Hematopoietic multipotent progenitor cell treated with erythropoietin and hydrocortisone succinate and interleukin-3 and kit ligand, for 6 days (in vitro differentiated cells): ENCODE measurements at places on chromosomes 1 and 21.

- no peak for DNase-seq
Measured at GRCh38 chr1:205512059-205513045, 7.9 kb downstream of the CDK18 start.

DNA sequence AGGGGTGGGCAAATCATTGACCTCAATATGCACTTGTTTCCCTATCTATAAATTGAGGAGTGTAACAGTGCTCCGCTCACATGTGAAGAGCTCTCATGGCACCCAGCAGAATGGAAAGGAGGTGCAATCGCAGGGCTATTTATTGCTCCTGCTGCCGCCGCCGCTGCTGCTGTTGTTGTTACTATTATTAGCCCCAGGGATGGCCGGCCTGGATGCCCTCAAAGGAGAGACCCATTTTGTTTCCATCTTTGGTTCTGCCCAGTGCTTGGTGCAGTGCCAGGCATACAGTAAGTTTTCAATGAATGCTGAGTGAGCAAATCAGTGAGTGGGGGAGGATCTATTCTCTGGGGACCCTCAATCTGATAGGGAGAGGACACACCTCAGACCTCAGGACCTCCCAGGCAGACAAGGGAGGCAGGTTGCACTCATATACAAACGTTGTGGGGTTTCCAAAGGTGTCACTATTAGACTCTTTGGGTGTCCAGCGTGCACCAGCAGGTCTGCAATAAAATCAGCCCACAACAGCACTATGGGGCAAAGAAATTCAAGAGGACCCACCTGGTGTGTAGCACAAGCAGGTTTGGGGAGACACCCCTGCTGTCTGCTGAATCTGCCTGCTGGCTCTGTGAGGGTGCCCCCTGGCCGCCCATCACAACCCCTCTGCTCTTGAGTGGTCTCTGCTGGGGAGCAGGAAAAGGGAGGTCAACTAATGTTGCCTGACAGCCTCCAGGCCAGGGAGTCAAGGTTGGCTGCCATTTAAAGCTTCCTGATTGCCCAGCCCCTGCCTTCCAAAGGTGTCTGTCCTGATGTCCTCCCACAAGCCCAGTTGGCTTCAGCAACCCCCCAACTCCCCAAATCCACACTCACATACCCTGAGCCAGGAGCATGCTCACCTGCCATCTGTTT is 136.3 kb downstream of the ACTL8 start:
- DNase-seq = no peak

DNA sequence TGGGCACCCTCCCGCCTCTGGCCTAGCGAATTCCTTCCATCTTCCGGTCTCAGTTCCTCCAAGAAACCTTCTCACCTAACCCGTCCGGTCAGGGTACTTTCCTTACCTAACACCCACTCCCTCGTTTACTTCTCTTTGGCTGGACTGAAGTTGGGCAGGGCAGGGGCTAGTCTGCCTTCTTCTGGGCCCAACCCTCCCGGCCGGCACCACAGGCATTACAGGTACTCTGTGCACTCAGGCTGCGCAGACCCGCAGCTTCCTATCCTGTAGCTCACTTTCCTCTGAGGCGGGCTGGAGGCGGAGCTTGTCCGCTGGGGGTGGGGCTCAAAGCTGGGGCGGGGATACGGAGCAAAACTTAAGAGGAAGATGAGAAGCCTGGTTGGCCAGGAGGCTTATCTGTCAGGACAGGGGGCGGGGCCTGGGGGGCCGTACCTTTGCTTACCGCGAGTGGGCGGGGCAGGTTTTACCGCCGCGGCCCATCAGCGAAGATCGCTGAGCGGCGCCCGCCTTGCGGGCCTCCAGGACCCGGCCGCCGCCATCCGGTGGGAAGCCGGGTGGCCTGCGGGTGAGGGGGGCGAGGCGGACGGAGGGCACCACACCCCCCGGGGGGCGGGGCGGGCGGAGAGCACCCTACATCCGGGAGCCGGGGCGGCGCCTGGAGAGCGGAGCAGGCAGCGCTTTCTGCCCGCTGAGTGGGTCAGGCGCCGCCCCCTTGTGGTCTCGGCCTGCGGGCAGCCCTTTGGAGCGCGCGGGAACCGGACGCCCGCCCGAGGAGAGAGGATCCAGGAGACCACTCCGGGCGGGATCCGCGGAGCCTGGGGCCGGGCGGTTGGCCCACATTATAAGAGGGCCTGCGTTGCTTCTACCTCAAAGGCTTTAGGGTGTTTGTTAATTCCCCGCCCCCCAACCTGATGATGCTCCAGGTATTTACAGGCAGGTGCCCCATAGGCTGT is 31.9 kb downstream of the ZNF648 start:
- DNase-seq = peak; percentile 99

GRCh38 chr1:8540261-8540941 is 222.5 kb downstream of the SLC45A1 start:
- no peak for DNase-seq

DNA sequence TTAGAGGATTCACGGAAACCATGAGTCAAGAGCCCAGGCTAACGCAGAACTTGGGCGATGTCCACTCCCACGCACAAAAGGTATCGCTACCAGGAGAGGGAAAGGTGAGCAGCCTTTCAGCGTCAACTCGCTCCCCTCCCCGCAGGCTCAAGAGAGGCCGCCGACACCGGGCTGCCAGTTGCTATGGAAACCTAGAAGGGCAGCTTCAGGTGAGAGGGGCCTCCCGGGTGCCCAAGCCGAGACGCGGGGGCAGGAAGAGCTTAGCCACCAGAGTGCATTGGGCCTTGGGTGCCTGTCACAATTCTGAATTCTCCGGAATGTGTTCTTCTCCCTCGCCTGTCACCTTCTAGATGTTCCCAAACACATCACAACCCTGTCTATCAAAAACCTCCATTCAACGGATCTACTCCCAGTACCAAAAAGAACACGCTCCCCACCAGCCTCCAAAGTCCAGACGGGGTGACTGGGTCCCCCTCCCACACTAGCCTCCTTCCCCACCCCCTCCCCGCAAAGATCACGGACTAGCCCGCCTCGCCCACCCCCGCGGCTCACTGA is 694 bp downstream of the MEAF6 start:
- peak; percentile 54 for DNase-seq

- no peak for DNase-seq
Measured at GRCh38 chr1:49331066-49331852, 554.6 kb upstream of the BEND5 start.

DNA sequence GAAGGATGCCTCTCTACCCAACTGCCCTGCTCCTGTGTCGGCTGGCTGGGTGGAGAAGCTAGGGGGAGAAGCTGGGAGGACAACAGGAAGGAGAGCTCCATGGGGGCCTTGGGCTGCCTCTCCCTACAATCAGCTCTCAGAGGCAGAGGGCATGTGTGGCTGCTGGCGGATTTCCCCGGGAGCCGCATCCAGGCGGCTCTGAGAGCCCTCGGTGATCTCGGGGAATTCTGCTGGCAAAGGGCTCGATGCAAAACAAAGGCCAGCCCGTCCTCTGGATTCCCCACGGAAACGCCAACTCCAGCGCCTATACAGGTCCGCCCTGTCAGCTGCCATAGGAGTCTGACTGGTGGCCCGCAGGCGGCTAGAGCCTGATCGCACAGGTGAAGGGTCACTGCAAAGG is 26.4 kb upstream of the EVA1B start:
- DNase-seq = no peak

DNA sequence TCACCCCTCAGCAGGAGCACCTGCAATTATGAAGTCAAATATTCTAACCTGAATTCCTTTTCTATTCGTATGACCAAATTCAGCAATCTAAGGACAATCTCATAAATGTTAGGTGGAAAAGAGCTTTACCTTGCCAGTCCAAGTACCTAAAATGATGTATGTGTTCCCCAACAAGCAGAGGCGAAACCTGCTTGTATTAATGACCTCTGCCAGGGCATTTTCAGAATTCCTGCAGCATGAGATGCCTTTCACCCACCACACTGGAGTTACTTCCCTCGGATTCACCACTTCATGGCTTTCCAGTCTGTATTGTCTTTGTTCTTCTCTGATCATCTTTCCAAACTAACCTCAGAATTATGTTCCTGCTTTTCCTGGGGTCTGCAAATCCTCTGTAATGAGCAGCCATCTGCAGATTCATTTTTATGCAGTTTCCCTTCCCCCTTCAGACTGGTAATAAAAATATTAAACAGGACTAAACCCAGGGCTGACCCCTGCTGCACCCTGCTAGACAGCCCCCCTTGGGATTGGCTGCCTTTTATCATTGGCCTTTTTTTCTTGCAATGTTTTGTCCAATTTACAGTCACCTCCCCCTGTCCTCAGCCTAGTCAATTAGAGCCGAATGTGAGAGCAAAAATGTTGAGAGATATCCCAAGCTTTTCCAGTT is 26.6 kb upstream of the CASQ2 start:
- no peak for DNase-seq

GRCh38 chr21:34129901-34130715 is 56.7 kb downstream of the MRPS6 start:
- DNase-seq = no peak

DNA sequence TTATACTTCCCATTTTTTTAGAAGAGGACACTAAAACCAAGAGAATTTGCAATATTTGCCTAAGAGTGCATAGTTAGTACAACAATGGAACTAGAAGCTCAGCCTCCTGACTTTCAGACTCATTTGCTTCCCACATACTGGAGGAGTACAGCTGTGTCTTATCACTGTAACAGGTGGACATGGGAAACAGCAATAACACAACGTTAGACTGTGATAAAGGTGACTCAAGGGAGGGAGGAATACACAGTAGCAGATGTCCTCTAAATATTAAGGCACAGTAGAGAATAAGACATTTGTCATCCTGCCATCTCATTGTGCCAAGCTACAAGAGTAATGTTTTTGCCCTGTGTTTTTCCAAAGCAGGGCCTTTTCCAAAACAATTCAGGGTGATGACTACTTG is 55.4 kb upstream of the JAK1 start:
- peak; percentile 82 for DNase-seq

DNA sequence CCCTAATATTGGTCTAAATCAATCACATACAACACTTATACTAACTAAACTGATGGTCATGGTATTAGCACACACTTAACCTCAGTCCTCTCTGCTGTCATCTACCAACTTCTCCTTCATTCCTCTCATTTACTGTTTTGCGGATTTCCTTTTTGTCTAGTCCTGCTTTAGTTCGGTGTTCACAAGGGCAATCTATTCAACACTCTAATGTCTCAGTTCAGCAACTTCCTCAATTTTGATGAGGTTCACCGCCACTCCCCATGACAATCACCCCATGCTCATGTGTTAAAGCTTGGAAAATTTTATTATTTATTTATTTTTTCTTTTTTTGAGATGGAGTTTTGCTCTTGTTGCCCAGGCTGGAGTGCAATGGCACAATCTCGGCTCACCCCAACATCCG is 301.1 kb downstream of the PTPRC start:
- DNase-seq = no peak

DNA sequence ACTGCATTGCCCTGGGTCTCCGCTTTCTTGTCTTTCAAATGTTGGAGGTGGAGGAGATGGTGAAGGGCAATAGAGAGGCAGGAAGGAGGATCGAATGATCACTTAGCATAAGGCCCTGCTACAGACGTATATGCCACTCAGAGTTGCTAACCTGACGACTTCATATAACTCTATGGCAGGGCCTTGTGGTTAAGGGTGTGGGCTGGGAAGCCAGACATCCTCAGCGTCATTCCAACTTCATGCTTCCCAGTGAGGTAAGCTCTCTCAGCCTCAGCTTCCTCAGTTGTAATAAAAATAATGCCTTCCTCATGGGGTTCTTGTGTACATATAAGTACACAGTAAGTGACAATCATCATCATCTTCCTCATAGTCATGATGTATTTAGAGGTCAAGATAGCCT is 54.6 kb downstream of the CASQ2 start:
- no peak for DNase-seq

DNA sequence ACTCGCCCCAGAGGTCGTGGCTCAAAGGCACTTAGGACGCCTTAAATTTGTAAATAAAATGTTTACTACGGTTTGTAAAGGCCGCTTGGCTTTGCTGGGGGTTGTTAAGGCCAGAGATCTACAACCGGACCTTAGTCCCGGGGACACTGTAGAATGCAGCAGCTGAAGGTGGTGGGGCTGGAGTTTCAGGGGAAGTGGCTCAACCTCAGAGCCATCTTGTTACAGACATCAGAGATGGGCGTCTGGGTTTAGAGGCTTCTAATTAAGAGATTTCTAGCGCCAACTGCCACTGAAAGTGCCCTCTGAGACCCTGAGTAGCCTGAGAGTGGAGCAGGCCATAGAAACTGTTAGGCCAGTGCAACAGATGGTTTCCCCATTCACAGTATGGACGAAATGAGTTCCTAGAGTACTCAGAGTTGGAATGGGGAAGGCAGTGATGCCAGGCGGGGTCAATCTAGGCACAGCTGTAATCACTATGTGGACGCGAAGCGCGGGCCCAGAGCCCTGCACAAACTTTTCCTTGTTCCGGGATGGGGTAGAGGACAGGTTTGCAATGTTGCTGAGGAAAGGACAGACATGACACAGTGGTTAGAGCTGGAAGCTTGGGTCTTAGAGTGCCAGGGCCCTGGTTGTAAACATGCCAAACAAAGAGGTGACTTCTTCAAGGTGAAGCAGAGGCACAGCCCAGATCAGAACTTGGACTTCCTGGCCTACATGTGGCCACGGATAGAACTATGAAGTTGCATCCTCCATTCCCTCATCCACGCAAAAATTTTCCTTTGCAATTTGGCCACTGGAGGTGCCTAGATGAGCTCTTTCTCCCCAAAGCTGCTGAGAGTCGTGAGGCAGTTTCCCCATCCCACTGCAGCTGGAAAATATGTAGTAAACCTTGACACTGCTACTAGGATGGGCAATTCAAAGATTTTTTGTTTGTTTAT is 6.0 kb downstream of the HLX start:
- DNase-seq = no peak

DNA sequence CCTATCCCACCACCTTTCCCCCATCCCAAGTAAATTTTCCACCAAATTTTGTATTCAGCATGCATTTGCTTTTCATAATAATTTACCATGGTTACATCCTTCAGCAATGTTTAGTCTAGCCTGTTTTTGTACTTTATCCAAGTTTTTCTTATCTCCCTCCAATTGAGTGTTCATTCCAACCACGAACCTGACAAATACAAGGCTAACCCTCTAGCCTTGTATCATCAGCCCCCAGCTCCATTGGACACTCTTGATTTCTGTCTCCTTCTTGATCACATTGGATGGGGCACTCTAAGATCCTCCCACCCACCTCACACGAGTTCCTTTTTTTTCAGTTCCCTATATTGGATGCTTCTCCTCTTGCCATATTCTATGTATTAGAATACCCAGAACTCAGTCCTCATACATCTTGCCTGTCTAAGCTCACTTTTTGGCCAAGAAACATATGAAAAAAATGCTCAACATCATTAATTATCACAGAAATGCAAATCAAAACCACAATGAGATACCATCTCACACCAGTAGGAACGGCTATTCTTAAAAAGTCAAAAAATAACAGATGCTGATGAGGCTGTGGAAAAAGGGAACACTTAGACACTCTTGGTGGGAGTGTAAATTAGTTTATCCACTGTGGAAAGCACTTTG is 40.5 kb upstream of the SLC35F3 start:
- no peak for DNase-seq

GRCh38 chr1:210487021-210487420 is 158.3 kb downstream of the HHAT start:
- no peak for DNase-seq

DNA sequence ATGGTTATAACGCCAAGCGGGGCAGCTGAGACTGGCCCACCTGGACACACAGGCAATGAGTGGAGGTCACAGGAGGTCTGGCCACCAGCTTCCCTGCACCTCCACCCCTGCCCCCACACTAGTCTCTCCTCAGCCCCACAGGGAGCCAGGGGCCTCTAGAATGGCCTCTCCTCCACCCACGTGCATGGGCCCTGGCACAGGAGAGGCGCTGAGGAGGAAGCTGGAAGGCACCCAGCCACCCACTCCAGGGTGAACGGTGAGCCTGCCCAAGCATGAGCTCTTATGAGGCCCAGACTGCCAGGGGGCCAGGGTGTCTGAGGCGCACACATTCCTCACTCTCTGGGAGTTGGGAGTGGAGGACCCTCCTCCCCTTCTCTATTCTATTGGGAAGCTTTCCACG is 22.2 kb downstream of the LRP8 start:
- DNase-seq = no peak
